Choroid plexus epithelial cell (primary cell): ENCODE measurements at places on chromosomes 7 and 10.

DNA sequence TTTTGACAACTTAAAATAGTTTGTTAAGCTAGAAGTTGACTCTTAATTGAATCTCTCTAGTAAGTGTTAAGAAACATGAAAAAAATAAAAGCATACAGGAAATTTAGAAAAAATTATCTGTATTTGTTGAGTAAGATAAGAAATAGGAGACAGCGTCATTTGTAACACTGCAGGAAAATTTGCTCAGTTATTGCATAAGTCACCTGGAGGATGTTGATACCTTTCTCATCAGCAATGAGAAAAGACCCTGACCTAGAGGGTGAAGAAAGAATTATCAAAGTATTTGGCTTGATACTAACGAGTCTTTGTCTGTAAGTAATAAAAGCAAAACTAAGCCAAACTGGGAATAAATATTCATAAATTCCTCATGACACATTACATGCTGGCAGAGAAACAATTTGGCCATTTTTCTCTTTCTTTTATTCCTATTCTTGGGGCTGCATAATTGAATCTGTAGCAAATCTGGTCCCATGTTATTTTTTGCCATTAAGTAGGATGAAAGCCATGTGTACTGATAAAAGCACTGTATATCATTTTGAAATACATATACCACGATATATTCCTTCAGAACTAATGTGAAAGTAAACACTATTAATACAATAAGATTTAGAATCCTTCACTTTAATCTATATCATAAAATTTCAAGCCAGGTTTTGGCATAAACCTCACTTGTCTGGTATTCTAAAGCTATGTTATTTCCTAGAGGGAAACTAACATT is 362.8 kb downstream of the THSD7A start:
- DNase-seq = peak; percentile 7

DNA sequence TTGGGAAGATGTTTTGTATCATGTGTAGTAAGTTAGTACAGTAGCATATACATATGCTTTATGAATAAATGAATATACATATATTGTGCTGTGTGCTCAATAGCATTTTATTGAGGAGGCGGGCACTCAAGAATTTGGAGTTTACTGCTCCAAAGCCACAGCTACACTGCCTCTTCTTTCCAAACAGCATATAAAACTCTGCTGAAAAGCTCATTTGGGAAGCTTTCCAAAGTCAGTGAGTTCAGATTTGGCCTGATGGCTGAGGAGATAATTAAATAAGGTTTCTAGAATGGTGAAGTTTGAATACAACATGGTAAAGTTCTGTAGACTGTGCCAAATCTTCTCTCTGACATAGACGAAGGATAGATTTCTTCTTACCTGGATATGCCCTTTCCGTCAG is 29.8 kb downstream of the CDK1 start:
- no peak for DNase-seq

GRCh38 chr10:8138471-8138870 is 84.0 kb downstream of the GATA3 start:
- DNase-seq = peak; percentile 1

DNA sequence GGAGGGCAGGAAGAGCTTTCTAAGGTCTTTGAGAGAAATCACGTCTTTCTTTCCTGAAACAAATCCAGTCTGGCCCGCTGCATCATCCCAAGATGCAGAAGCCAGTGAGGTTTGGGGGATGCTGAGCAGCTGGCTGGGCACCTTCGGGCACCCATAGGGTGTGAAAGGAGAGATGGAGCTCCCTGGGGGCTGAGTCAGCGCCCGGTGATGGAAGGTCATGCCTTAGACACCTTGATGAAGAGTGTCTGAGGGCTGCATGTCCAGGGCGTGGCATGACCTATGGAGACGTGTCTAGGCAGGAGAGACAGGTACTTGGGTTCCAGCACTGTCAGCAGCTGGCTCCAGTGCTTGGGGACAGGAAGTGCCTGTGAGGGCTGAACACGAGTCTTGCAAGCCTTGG is 88.3 kb downstream of the GOLGA7B start:
- DNase-seq = no peak

DNA sequence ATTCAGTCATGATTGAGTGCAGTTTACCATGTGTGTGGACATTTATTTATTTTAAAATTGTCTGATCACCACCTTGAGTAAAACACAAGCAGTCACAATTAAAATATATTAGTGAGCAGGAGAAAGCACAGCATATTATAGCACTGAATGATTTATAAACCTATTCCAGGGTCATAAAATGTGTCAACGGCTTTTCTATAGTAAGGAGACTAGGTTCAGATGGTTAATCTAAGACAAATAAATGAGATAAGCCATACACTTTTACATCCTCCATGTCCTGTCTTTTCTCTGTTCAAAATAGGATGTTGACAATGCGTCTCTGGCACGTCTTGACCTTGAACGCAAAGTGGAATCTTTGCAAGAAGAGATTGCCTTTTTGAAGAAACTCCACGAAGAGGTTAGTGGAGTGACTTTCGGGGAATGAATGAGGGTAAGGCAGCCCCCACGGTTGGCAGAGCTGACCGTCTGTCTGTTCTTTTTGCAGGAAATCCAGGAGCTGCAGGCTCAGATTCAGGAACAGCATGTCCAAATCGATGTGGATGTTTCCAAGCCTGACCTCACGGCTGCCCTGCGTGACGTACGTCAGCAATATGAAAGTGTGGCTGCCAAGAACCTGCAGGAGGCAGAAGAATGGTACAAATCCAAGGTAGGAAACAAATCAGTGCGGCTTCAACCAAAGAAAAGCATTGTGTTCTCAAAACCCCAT is 5.4 kb downstream of the VIM start:
- DNase-seq = peak; percentile 75

- DNase-seq = peak; percentile 36
Measured at GRCh38 chr10:66827353-66827752, 98.5 kb upstream of the LRRTM3 start.

DNA sequence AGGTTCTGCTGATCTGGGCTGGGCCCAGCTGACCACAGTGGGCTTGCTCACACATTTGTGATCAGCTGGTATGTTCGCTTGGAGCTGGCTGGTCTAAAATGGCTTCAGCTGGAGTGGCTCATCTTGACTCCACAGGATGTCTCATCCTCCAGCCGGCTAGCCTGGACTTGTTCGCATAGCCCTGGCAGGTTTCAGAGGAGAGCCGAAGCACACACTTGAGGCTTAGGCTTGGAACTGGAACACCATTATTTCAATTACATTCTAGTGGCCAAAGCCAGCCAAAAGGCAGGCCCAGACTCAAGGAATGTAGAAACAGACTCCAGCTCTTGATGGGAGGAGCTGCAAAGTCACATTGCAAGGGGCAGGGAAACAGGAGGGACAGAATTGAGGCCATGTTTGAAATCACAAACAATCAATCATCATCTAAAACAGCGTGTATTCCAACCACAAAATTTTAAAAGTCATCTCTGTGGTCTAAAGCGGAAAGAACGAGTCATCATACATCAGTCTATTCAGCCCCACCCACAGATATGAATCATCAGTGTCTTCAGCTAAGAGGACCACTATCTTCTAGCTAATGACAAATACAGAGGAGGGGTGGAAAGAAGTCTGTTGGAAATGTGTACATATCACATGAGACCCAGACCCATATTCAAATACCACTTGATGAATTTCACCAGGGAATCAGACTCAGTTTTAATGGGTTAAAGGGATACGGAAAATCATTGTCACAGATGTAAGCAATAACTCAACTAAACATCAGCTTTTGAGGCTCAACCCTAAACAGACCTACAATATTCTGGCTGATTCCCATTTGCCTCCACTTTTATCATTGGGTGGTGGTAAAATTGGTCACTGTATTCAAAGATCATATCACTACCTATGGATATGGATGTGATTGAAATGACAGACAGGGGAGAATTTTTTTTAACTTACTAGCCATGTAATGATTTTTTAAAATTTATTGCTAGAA is 139.0 kb upstream of the MKLN1 start:
- DNase-seq = peak; percentile 99

GRCh38 chr7:75716992-75717626 is 21.6 kb downstream of the HIP1 start:
- peak; percentile 49 for DNase-seq

- no peak for DNase-seq
Measured at GRCh38 chr10:124738441-124738840, 5.7 kb downstream of the FAM53B start.

DNA sequence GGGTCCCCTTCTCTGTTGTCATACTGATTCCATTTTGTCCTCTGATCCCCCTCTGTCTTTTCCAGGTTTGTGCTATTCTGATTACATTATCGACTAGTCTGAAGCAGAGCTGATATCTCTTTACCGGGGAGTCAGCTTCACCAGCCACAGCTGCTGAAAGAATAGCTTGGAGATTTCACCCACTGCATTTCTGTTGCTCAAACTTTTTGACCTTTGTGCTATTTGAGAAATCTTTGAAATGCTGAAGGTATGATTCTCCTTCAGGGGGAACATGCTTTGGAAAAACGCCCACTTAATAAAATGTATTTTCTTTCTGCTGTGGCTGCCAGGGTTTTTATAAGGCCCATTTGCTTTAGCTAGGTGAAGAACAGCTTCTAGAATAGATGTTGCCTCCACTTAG is 197.8 kb upstream of the TCF7L2 start:
- peak; percentile 67 for DNase-seq

DNA sequence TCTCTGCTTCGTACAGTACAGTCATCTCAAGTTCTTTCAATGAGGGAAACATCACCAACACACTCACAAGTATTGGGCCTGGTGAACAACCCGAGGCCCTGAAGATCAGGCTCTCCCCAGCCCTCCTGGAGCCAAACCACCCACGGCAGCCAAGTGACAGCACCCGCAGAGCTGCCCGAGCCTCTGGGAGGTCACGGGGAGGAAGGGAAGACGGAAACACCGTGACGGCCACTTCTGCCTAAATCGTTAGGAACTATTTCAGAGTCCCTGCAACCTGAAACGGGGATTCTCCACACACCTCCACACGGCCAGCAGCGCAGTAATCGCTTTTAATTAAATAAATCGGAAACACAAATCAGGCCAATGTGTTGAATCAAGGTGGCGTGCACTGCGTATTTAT is 222.6 kb downstream of the MAD1L1 start:
- no peak for DNase-seq

GRCh38 chr10:79025199-79025832 is 43.5 kb upstream of the ZMIZ1 start:
- no peak for DNase-seq

GRCh38 chr10:128069351-128070051 is 56.7 kb downstream of the MKI67 start:
- DNase-seq = peak; percentile 89

GRCh38 chr7:151345576-151346469 is 4.2 kb downstream of the NUB1 start:
- DNase-seq = no peak

DNA sequence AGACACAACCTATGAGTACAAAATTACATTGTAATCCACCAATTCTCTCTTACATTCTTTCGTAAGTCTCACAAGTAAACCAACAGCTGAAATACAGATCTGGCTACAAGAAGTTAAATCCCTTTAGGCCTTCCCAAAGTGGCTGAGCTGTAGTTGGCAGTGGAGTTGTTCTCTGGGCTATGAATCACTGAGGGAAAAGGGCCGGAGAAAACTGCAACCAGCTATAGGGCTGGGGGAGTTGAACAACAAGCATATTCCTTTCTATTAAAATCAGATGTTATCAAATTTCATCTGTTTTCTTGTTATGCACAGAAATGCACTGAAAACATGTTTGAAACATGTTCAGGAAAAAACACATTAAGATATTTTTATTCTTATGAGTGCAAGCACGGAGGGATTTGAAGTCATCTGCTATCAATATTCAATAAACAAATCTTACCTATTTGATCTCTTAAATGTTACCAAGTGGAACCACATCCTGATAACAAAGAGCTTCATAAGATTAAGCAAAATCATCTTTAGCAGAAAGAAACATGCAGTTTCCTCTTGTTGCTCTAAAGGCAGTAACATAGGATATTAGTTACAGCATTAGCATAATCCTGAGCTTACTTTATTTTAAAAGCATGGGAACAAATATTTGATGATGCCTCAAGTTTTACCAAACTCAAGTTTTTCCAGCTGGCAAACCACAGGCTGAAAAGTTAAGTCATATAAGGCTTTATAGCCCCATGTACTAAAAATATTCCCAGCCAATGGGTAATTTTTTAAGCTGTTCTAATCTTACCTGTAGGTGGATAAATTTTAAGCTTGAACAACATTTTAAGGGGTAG is 212.7 kb downstream of the TAX1BP1 start:
- peak; percentile 28 for DNase-seq

DNA sequence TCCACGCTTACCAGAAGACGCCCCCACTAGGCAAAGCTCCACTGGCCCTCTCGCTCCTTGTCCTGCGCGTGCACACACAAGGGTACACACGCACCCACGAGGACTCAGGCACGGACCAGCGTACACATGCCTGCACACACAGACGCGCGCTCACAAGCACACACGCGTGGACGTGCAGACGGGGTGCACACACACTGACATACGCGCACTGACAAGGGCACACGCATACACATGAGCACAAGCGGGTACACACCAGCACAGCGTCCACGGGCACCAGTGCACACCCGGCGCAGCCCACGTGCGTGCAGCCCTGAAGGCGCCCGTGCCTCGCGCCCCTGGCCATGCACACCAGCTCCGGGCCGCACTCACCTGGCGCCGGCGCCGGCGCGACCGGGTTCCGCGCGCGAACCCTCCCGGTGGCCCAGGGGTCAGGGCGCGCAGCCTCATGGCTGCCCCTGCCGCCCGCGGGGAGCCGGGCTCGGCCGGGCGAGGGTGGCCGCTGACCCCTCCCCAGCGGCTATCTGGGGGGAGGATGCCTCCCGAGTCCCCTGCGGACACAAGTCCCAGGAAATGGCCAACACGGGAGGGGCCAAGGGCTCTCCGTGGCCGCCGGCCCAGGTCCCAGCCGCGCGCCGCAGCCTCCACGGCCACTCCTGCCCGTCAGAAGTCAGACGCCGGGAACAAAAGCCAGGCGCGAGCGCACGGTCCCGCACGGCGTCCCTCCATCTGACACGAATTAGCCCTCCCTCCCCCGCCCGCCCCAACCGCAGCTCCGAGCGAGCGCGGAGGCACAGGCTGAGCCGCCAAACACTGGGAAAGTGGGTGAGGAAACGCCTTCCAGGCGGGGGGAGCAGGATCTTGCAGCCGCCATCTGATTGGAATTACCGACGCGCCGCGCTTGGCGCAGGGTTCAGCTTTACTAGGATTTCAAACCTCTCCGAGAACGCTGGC is 45.0 kb downstream of the TNS3 start:
- peak; percentile 57 for DNase-seq

DNA sequence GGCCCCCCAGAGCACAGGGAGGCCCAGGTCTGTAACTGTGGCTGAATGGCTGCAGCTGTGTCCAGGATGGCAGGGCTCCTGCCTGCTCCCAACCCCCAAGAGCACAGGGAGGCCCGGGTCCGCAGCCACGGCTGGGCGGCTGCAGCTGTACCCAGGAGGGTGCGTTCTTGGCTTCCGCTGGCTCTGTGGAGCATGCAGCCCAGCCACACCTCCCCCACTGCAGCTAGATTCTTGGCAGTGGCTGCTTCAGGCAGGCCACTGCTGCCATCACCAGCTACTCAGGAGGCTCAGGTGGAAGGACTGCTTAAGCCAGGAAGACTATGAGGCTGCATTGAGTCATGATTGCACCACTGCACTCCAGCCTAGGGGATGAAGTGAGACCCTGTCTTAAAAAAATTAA is 27.9 kb downstream of the C7orf25 start:
- peak; percentile 48 for DNase-seq
